Lower leg skin (tissue), 4 donors: ENCODE measurements at places on chromosomes 3 and 15. TPM values are rescaled to one million over a fixed set of nuclear protein-coding genes. Genes with fewer than 3 reads are reported as not detected.

- DNase-seq, result no peak
These were observed 45.7 kb downstream of the PRR23E start for GRCh38 chr3:127238602-127239001.

Gene RTP3
- not detected for total RNA-seq

GRCh38 chr3:66797889-66798560 is 200.1 kb upstream of the KBTBD8 start:
- no peak for DNase-seq

Gene SEC22C
- 35.6 TPM for total RNA-seq

DNA sequence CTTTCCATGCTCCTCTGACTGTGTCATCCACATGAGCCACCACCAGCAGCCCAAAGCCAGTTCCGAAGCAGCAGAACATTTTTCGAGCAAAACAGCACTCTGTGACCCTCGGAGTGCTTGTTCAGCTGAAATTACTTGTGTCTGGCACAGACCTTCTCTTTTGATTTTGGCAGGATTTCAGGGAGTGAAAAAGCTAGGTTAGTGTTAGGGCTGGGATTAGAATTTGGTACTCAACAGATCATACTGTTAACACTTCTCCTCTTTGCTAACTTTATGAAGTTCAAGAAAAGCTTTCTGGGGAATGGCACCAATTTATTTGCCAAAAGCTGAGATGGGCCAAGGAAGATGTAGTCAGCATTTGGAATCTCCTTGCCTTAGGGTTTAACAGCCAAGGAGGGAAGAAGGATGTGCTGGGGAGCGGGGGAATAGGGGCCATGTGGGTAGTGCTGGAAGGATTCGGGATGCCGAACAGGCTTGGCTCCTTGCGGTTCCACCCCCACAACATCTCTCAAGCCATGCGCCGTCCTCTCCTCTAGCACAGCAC is 55.1 kb upstream of the TRA2B start:
- peak; percentile 84 for DNase-seq

- DNase-seq, result no peak
These were observed 63.1 kb downstream of the ARNT2 start for GRCh38 chr15:80467311-80467714.

GRCh38 chr3:101095693-101096430 is 102.6 kb upstream of the ABI3BP start:
- DNase-seq, result no peak

DNA sequence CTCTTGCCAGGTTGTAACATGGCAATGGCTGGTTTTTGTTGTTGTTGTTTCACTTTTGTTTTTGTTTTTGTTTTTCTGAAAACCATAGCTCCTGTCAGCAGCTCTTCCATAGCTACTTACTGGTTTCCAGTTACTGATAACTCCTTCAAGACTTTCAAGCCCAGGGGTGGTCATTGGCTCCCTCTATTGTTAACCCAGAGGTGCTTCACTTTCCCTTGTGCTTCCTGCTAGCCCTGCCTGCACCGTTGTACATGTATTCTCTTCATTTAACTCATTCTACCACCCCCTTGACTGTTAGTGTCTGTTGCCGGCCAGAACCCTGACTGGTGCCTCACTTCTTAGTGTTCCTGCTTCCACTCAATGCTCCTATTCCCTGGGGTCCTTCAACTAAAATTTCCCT is 4.2 kb upstream of the TRAT1 start:
- no peak for DNase-seq

DNA sequence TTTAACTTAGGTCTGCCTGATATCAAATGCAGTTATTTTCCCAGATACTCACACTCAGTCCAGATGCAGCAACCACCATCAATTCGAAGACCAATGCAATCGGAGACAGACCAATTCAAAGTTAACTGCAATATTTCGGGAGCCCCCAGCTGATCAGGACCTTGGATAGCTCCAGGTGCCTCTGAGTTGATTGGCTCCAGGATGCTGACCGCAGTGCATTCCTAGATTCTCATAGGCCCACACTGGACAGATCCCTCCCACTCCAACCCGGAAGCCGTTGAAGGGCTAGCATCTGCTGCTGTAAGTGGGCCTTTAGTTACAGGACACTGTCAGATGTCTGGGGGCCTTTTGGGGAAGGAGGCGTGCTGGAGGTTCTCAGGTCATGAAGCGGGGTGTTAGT is 89.5 kb upstream of the ATP2B2 start:
- no peak for DNase-seq

GRCh38 chr3:71057526-71057894 is 526.0 kb downstream of the FOXP1 start:
- DNase-seq, result no peak

- DNase-seq, result no peak
These were observed 133.5 kb upstream of the STT3B start for GRCh38 chr3:31399271-31399670.

DNA sequence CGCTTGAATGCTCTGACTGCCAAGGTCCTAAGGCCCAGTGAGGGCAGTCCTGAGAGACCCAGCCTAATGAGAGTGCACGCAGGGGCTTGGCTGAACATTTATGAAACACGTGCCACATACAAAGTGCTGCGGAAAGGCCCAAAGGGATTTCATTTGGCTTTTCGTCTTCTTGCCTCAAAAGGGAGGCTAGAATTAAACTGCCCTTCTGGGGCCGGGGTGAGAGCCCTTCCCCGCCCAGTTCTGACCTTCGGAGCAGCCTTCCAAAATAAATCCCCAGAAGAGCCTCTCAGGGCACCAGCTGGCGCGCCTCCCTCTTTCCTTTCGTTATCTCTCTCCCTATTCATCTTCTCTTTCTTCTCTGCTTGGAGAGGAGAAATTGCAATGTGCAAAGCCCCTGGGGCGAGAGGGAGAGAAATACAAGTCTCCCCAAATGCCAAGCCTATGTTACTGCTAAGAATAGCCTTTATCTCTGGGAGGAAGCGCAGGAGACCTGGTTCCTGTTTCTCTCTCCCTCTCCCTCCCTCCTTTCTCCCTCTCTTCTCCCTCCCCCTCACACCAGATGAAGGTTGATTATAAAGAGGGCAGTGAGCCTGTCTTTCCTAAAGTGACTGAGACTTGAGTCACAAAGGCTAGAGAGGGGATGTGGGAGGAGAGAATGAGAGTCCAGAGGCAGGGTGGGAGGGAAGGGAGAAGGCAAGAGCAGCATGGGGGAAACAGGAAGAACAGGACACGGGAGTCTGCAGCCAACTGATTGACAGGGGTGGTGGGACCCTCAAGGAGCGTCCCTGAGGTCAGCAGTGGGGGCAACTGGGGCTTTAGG is 36.7 kb upstream of the NDUFB4 start:
- DNase-seq, result no peak

Gene SLC9C1
- not detected for total RNA-seq

GRCh38 chr3:120451806-120452205 is 1.0 kb upstream of the FSTL1 start:
- DNase-seq, result no peak

Gene OSBPL10
- total RNA-seq, result 44.4 TPM

Gene SLC6A1
- total RNA-seq, result not detected

DNA sequence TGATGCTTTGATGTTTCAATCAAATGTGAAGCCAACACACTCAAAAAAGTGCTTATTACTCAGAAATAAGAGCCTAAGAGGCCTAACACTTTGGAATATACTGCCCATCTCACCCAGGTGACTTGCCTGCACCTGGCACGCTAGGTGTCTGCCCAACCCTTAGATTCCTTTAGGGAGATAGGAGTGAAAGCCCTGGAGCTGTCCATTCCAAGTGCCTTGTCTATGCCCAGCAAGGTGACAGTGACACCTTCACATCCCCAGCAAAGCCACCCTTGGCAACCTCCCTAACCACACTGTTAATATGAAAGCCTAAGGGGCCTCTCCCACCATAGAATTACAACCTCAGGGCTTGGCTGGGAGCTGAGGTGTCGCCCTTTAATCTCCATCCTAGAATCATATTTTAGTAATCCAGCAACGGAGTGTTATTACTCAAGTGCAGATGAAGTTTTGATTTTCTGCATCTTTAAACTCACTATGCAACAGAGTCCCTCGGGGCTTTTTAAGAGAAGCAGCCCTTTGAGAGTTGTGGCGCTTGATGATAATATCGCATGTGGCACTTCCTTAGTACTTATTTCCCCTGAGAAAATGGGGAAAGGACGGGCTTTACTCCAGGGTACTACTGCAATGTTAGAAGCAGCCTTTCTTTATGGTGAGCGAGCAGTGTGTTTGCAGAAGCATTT is 24.8 kb downstream of the ATP10A start:
- no peak for DNase-seq

DNA sequence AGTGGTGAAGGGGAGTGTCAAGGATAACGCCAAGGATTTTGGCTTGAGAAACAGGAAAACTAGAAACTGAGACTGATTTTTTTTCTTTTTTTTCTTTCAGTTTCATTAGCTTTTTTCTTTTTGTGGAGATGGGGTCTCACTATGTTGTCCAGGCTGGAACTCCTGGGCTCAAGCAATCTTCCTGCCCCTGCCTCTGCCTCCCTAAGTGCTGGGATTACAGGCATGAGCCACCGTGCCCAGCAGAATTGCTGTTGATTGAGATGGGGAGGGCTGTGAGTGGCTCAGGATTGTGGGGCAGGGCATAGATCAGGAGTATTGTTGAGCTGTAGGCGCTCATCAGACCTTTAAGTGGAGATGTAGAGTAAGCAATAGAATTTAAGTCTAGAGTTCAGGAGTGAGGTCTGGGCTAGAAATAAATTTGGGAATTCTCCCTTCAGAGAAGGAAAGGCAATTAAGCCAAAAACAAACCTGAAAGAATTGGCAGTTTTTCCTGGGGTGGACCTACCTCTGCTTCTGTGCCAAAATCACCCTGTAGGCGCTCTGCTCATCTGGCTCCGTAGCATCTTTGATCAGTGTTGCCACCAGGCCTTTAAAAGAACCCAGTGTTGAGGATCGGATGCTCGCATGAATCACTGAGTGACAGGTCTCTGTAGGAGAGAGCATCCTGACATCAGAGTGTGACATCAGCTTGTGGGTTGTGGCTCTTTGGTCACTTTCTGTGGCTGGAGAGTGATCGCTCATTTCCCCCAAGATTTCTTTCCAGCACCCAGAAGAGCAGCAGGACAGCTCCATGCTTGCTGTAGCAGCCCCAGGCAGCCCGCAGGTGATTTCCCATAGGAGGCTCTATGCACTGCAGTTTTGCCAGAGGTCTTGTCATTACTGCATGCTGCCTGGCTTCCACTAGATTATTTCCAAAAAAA is 15.8 kb downstream of the ABHD17C start:
- DNase-seq, result no peak

GRCh38 chr3:12230406-12230805 is 58.5 kb upstream of the PPARG start:
- no peak for DNase-seq

DNA sequence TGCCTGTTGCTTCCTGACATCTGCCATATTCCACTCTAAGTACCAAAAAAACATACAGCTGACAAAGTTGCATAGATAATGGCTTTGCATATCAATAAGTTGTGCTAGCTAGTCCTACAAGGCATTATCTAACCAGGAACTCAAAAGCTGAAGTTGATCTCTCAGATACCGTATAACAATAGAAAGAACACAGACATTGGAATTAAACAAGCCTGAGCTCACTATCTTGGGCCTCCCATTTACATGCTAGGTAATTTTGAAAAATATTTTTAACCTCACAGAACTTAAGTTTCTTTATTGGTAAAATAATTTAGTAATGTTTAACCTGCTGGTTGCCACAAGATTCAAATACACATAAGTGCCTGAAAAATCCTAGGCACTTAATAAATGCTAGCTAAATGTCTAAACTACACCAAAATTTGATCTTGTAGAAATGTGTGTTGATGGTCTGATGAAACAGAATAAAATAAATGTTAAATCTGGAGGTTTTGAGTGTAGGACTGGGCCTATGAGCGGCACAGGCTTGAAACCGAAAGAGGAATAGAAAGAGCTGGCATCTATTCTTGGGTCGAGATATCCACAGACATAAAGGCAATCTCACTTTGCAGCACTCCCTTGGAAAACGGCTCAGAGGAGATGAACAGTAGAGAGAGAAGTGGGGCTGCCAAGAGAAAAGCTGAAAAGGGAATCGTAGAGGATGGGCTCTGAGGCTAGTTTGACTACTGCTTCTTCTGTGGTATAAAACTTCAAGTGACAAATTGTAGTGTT is 29.9 kb upstream of the TTC14 start:
- DNase-seq, result no peak

DNA sequence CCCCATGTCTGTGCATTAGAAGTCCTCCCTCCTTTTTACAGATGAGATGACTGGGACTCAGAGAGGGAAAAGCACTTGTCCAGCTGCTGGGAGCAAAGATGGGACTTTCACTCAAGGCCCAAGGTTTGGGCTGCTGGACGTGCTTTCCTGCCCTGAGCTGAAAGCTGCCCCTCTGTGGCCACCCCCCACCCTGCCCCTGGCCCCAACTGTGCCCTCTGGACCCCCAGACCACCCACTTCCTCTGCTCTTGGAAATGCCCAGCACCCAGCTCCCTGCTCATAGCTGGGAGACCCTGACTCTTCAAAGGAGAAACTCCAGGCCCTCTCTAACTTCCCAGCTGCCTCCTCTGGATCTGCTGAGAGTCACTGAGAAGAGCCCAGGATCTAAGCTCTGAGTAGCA is 20.7 kb downstream of the GRIP2 start:
- peak; percentile 31 for DNase-seq

Gene MAP6D1
- 10.0 TPM for total RNA-seq

DNA sequence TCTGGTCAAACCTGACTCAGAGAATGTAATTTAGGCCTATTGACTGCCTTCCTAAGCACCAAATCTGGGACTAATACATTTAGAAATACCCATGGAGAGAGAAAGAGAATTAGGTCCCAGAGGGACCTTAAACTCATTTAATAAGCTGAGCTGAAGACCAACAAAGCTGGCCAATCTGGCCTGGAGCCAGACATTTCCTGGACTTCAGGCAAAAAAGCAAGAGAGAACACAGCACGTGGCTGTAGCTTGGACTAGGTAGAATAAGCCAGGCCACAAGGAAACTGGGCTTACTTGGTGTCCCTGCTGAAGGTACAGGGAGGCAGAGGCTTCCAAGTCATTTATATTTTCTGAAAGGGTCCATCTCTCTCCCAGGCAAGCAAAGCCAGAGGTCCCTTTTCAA is 88.1 kb downstream of the RTP4 start:
- DNase-seq, result no peak
